ENCODE measurements at places on chromosomes 16 and 17.

- no peak for DNase-seq
Measured at GRCh38 chr17:71252436-71252835, 868.4 kb upstream of the SOX9 start.

DNA sequence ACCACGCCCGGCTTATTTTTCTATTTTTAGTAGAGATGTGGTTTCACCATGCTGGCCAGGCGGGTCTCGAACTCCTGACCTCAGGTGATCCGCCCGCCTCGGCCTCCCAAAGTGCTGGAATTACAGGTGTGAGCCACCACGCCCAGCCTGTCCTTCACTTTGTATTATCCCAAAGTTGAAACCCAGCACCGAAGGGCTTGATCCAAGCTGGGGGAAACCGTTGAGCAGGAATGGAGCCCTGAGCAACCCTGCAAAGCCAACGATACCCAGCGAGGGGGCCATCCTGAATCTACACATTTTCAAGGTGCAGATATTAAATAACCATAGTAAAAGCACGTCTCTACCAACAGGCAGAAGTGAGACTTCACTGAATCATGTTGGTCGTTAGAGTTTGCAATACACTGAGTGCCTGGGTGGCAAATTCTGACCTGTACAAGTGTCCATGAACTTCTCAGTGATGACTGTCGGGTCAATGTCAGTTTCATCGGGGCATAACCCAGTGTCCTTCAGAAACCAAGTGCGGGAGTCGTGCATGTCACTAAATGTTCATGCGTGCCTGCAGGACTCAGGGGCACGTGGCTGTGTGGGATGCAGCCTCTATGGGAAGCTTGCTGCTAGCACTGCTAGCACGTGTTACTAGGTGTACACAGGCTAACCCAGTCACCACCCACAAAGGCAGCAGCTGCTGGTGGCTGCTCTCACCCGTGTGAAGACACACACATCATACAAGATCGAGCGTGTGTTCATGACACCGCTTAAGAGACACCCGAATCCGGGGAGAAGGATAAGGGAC is 10.5 kb upstream of the RBFOX3 start:
- no peak for DNase-seq

GRCh38 chr16:69823831-69824563 is 61.9 kb downstream of the WWP2 start:
- no peak for DNase-seq

DNA sequence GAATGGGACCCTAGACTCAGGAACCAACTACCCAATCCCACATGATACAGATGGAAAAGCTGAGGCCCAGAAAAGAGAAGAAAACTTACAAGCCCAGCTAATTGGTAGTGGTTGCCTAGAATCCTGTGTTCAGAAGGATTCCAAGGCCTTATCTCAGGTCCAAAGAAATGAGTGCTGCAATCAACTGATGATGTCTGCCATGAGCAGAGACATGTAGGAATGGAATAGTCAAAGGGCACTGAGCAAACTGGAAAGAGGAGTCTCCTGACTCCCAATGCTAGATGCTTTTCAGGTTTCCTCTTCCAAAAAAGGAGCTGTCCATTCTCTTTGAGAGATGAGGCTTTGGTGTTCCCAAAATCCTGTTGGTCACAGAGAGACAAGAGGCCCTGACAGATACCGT is 210.6 kb downstream of the ZNF423 start:
- DNase-seq: no peak

- DNase-seq: no peak
Measured at GRCh38 chr16:63690961-63691360, 1430.9 kb downstream of the CDH11 start.

GRCh38 chr17:75238684-75239191 is 22.7 kb downstream of the GGA3 start:
- peak; percentile 67 for DNase-seq

DNA sequence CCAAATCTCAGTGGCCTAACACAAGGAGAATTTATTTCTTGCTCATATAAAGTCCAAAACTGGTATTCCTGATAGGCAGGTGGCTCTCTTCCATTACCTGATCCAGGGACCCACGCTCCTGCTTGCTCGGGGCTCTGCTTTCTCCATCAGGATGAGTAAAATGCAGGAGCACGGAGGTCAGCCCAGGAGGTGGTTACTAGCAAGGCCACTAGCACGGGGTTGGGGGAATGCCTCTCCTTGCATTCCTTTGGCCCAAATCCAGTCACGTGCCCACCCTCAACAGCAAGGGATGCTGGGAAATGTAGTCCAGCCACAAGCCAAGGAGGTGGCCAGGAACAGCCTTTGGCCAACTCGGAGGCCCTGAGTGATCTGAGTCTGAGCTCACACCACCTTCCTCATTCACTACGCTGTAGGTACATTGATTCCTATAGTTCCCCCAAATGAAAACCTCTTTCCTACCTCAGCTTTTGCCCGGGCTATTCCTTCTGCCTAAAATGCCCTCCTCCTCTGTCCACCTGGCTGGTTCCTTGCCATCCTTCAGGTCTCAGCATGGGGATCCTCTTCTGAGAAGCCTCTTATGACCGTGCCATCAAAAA is 38.3 kb upstream of the HAPSTR1 start:
- no peak for DNase-seq

DNA sequence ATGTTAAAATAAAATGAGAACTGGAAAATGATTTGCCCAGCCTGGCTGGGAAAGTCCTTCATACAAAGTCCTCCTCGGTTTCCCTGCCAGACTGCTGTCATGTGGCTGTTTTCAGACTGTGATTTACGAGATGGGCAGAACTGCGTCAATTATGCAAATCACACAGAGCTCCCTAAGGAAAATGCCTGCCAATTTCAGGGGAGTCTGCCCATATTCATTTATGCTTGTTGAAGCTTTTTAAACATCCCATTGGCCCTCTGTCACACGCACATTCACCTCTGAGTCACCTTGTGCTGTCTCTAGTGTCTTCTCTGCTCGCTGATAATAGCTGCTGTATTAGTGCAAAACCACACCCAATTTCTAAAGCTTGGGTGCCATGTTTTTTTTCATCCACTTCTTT is 81.7 kb upstream of the FAM20A start:
- no peak for DNase-seq

GRCh38 chr16:8752706-8753105 is 44.7 kb downstream of the TMEM186 start:
- DNase-seq: no peak

DNA sequence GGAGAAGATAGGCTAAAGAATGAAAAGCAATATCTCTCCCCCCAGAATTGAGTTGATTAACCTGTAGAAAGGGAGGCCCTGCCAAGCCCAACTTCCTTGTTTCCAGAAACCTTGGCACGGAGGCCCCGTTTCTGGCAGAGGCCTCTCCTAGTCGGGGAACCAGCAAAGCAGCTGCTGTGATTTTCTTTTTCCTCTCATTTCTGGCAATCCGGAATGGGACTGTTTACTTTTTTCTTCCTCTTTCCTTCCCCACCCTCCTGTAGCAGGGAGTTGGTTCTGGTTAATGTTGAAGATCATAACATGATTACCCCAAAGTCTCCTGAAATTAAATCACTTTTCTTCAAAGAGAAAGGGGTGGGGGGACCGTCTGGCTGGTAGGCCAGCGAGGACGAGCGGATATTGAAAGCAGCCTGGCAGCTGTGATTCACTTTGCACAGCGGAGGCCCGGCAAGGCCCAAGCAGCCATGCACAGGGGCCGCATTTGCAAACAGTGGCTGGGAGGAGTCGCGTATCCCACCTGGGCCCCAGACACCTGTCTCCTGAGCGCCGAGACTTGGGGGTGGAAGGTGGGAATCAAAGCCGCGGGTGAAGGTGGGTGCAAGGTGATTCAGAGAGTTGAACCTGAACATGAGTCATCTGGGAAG is 51.5 kb downstream of the NTN1 start:
- DNase-seq: no peak

GRCh38 chr17:41417576-41418015 is 6.8 kb downstream of the KRT37 start:
- DNase-seq: no peak

GRCh38 chr16:89657442-89658220 is at the start of the genes CHMP1A and SPATA33:
Gene CHMP1A (minus strand): TSS chr16:89657708. CDS start chr16:89657588, 120 bp downstream.
Gene SPATA33 (plus strand): TSS chr16:89657836. CDS start chr16:89657912, 76 bp downstream.
- peak; percentile 92 for DNase-seq

DNA sequence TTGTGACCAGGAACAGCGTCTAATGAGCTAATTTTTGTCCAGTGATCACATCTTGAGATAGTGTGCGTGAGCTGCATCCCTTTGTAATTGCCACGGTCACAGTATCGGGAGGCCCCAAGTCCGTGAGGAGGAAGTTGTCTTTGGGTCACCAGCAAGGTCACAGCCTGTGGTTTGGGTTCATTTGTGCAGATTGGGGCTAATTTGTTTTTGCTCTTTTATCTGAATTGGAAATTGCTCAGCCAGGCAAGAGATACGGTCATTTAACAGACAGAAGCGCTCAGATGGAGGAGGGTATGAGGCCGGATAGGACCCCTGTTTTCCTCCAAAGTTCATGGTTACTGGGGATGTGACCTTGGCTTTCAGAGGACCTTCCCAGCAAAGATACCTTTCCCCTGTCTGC is 174.1 kb downstream of the SNX29 start:
- DNase-seq: no peak

DNA sequence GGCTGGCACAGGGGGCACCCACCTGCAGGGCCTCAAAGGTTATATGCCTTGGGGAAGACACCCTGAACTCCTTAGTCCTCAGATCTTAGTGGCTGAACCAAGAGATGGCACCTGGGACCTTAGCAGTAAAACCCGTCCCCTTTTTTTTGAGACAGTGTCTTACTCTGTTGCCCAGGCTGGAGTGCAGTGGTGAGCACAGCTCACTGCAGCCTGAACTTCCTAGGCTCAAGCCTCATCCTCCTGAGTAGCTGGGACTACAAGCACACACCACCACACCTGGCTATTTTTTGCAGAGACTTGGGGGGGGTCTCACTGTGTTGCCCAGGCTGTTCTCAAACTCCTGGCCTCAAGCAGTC is 237.2 kb downstream of the MRTFB start:
- no peak for DNase-seq

DNA sequence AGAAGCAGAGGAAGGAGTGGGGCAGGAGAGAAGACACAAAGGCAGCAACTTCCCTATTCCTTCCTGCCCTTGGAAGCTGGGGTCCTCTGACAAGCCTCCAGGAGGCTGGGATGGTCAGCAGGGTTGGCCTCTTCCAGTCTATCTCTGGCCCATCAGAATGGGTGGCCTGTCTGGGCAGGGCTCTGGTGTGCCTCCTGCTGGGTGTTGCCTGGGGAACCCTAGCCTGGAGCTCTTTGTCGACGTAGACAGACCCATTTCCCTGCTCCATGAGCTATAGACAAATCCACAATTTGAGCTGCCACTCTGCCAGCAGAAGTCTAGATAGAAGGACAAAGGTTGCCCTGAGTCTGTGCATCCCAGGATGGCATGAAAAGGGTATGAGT is 11.4 kb downstream of the IGFBP4 start:
- DNase-seq: no peak

GRCh38 chr16:69301861-69302260 is 9.3 kb upstream of the VPS4A start:
- DNase-seq: no peak

- DNase-seq: no peak
Measured at GRCh38 chr16:57531253-57531575, 5.2 kb downstream of the CCDC102A start.

DNA sequence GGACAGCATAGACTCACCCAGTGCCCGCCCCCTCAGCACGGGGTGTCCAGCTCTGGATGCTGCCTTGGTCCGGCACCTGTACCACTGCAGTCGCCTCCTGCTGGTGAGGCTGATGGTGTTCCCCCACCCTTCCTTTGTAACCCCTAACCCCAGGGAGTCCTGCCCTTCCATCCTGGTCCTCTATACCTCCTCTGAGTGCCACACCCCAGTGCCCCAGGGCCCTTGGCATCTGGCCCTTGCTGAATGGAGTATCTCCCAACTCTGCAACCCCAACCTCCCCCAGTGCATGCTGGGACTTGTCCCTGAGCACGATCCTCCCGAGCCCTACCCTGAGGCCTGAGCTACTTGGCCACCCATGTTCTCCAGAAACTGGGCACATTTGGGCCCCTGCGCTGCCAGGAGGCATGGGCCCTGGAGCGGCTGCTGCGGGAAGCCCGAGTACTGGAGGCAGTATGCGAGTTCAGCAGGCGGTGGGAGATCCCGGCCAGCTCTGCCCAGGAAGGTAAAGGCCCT is 15.8 kb downstream of the RIPOR1 start:
- no peak for DNase-seq

GRCh38 chr17:57518587-57519581 is 226.2 kb downstream of the CCDC182 start:
- DNase-seq: no peak

DNA sequence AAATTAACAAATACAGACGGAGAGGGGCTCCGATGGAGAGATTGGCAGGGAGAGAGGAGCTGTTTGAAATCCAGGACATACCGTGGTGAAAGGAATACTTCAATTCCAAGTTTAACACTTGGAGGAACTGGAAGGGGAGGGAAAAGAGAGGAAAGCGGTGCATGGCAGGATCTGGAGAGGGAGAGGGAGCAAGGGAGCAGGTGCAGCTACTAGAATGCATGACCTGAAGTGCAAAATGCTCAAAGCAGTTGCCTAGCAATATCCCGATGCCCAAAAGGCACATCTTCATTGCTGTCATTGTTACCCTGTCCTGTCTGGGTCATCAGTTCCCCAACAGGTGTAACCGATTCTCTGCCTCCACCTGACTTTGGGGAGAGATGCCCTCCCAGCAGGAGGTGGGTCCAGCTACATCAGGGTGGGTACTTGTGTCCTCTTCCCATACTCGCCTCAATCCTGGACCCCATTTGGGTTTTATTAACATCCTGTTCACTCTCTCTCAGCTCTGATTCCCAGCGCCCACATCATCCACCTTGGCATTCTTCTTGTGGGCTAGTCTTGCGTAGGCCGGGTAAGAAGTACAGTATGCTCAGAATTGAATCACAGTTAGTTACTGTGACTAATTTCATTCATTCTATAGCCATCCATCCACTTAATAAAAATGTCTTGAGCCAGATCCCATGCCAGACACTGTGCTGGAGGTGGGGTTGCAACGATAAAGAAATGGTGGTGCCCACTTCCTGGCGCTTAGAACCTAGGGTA is 37.4 kb upstream of the EMP2 start:
- DNase-seq: no peak

GRCh38 chr17:83180996-83181481 is 101.6 kb downstream of the METRNL start:
- no peak for DNase-seq
